HEK293T (cell line): ENCODE measurements at places on chromosomes 7 and 10.

DNA sequence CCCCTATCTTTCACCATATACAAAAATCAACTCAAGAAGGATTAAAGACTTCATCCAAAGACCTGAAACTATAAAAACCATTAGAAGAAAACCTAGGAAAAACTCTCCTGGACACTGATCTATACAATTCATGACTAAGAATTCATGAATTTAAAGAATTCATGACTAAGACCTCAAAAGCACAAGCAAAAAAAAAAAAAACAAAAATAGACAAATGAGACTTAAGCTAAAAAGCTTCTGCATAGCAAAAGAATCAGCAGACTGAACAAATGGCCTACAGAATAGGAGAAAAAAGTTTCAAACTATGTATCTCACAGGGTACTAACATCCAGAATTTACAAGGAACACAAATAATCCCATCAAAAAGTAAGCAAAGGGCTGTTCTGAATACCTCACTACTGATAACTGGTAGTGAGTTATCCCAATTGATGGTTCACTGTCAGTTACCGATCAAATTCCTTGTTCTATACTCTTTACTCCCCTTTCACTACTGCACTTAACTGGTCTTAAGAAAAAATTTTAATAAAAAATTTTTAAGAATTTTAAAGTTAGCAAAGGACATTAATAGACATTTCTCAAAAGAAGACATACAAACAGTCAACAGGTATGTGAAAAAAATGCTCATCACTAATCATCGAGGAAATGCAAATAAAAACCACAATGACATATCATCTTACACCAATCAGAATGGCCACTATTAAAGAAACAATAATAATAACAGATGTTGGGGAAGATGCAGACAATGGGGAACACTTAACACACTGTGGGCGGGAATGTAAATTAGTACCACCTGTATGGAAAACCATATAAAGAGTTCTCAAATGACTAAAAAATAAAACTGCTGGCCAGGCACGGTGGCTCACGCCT, 33.2 kb downstream of the KMT2C start:
- DNase-seq, result no peak

GRCh38 chr10:70634011-70634410, 31.5 kb upstream of the PRF1 start:
- no peak for DNase-seq

DNA sequence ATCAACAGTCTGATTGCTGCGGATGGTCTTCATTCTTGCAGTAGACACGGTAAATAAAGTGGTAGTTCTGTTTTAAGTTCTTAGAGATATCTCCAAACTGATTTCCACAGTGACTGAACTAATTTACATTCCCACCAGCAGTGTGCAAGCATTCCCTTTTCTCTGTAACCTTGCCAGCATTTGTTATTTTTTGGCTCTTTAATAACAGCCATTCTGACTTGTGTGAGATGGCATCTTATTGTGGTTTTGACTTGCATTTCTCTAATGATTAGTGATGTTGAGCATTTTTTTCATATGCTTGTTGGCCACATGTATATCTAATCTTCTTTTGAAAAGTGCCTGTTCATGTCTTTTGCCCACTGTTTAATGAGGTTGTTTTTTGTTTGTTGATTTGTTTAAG, 30.2 kb upstream of the CXCL12 start:
- no peak for DNase-seq

- DNase-seq, result no peak
Observed at GRCh38 chr7:143018931-143019330, 8.0 kb downstream of the OR9A2 start.
